ENCODE measurements at places on chromosomes 7 and 10. TPM values are rescaled to one million over a fixed set of nuclear protein-coding genes. Genes with fewer than 3 reads are reported as not detected.

GRCh38 chr7:132221356-132221755, 354.9 kb downstream of the PLXNA4 start:
- H3K27me3 ChIP-seq, result no peaks in the 10 kb centered on the region
- H3K36me3 ChIP-seq, result peaks cover 41% of the 10 kb centered on the region
- no peak overlapping the region for H3K4me3 ChIP-seq
- no peaks in the 10 kb centered on the region for H3K4me1 ChIP-seq
- no peak for DNase-seq
- H3K27ac ChIP-seq, result no peak overlapping the region

DNA sequence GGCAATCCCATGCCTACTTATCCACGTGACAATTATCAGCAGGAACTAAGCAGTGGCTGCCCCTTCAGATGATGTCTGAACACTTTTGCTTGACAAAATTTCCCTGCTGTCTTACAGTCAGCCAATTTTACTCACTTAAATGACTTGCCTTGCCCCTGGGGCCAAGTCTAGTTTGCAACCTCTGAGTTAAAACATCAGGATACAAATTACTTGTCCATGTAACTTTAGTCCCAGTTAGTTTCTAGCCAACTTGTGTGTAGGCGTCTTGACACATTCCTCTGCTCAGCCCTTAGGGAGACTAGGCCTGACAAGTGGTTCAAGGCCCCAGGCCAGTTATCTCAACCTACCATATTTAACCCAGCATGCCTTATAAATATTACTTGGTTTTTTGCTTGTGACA, 11.6 kb upstream of the TYSND1 start:
- peaks cover 54% of the 10 kb centered on the region for H3K36me3 ChIP-seq
- H3K4me1 ChIP-seq, result peaks cover 17% of the 10 kb centered on the region
- H3K4me3 ChIP-seq, result no peak overlapping the region
- H3K27ac ChIP-seq, result peak overlapping the region; percentile 23

- no peak for DNase-seq
- peaks cover 6% of the 10 kb centered on the region for H3K4me1 ChIP-seq
- H3K27ac ChIP-seq, result no peak overlapping the region
Observed at GRCh38 chr7:124124201-124124600, 91.3 kb upstream of the TMEM229A start.

GRCh38 chr10:22700489-22700888, 13.9 kb downstream of the PIP4K2A start:
- DNase-seq, result no peak
- H3K4me3 ChIP-seq, result no peak overlapping the region
- peaks cover 4% of the 10 kb centered on the region for H3K36me3 ChIP-seq
- no peak overlapping the region for H3K27ac ChIP-seq

- peaks cover 6% of the 10 kb centered on the region for H3K4me1 ChIP-seq
- H3K27ac ChIP-seq, result no peak overlapping the region
- no peak for DNase-seq
- H3K27me3 ChIP-seq, result peaks cover 4% of the 10 kb centered on the region
Observed at GRCh38 chr10:116741391-116742351, 695 bp downstream of the HSPA12A start.

- no peak for DNase-seq
- H3K4me3 ChIP-seq, result no peak overlapping the region
- no peaks in the 10 kb centered on the region for H3K27me3 ChIP-seq
- H3K27ac ChIP-seq, result no peak overlapping the region
- peaks cover 7% of the 10 kb centered on the region for H3K4me1 ChIP-seq
- no peaks in the 10 kb centered on the region for H3K36me3 ChIP-seq
Observed at GRCh38 chr10:51915031-51915542, 215.7 kb upstream of the CSTF2T start.

DNA sequence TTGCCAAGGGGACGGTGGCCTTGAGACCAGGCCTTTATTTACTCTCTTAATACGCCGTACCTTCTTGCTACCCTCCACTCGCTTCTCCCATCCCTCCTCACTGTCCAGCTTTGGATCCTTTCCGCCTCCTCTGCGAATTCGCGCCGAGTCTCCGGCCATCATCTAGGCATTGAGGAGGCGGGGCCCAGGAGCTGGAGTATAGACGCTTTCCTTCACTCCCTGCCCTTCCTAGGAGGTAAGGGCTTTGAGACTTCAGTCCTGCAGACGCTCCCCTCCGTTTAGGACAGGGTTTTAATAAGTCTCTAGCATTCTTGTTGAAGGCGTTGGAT, 538 bp downstream of the TFAM start:
- H3K4me1 ChIP-seq, result peaks cover 21% of the 10 kb centered on the region
- no peak for DNase-seq
- peaks cover 12% of the 10 kb centered on the region for H3K36me3 ChIP-seq
- H3K27ac ChIP-seq, result peak overlapping the region; percentile 98
- H3K4me3 ChIP-seq, result peak overlapping the region; percentile 100

DNA sequence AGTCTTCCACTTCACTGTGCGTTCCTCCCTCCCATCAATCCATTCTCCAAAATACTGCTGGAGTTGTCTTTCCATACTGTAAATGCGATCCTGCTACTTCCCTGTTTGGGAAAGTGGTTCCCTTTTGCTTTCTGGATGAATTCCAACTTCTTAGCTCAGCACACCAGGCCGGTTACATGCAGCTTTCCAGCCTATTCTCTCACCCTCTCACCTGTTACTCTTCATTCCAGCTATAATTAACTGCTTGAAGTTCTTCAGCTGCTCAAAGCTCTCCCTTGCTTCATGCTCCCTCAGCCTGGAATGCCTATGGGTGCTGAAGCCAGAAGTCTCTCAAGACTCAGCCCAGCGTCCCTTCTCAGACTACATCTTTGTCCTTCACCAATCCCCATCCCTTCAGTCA, 6.0 kb upstream of the ZNRF2 start:
- H3K27ac ChIP-seq, result no peak overlapping the region
- H3K36me3 ChIP-seq, result no peaks in the 10 kb centered on the region
- H3K4me1 ChIP-seq, result no peaks in the 10 kb centered on the region
- DNase-seq, result no peak
- H3K27me3 ChIP-seq, result peaks cover 26% of the 10 kb centered on the region
- no peak overlapping the region for H3K4me3 ChIP-seq

GRCh38 chr10:22429146-22429545, 83.8 kb downstream of the SPAG6 start:
- H3K27me3 ChIP-seq, result no peaks in the 10 kb centered on the region
- H3K4me3 ChIP-seq, result no peak overlapping the region
- peaks cover 42% of the 10 kb centered on the region for H3K4me1 ChIP-seq
- no peak overlapping the region for H3K27ac ChIP-seq
- H3K36me3 ChIP-seq, result no peaks in the 10 kb centered on the region
- DNase-seq, result no peak

Gene ZCCHC24
- 88.3 TPM for total RNA-seq

Gene FXYD4
- not detected for total RNA-seq

Gene C10orf90
- not detected for total RNA-seq

Gene ZNF503
- total RNA-seq, result 38.5 TPM

Gene ITPRID1
- not detected for total RNA-seq

Gene ANXA8
- total RNA-seq, result not detected
